ENCODE measurements at places on chromosomes 3 and 15. TPM values are rescaled to one million over a fixed set of nuclear protein-coding genes. Genes with fewer than 3 reads are reported as not detected.
A peak's percentile ranks its signal among the peaks of the same experiment; 100 is the strongest.

- H3K4me1 ChIP-seq = peaks cover 7% of the 10 kb centered on the region
- no peaks in the 10 kb centered on the region for H3K27me3 ChIP-seq
- no peak overlapping the region for H3K4me3 ChIP-seq
- H3K36me3 ChIP-seq = no peaks in the 10 kb centered on the region
- no peak overlapping the region for H3K27ac ChIP-seq
Observed at GRCh38 chr15:42146551-42147430, 9.6 kb downstream of the PLA2G4F start.

- peak overlapping the region; percentile 19 for H3K27ac ChIP-seq
- DNase-seq = no peak
- no peaks in the 10 kb centered on the region for H3K27me3 ChIP-seq
- H3K4me1 ChIP-seq = no peaks in the 10 kb centered on the region
Observed at GRCh38 chr3:113736548-113737089, 9.4 kb downstream of the NAA50 start.

DNA sequence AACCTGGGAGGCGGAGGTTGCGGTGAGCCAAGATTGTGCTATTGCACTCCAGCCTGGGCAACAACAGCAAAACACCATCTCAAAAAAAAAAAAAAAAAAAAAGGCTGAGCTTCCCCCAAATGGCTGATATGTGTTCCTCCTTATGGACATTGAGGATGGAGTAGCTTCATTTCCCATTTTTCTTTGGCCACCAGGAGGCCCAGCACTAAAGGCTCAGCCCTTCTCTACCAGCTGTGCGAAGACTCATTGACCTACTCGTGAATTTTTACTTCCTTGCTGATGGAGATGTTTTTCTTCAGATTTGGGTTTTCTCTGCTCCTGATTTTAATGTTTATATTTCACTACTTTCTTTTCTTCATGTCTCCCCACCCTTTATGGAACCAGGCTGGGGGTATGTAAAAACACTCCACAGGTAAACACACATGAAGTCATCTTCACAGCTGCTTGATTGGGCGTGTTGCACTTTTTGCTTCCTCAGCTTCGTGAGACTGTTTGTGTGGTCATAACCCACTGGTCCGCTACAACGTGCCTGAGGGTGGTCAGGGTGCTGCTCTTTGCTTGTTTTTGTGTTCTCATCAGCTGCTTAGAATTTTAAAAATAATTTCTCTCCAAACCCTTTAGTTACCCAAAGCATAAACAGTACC lies 13.5 kb downstream of the SEMA4B start:
- peak overlapping the region; percentile 90 for H3K27ac ChIP-seq
- no peak overlapping the region for H3K4me3 ChIP-seq
- DNase-seq = no peak
- H3K36me3 ChIP-seq = no peaks in the 10 kb centered on the region
- H3K4me1 ChIP-seq = peaks cover 39% of the 10 kb centered on the region
- H3K27me3 ChIP-seq = no peaks in the 10 kb centered on the region

GRCh38 chr3:36579746-36580145 lies 184.6 kb downstream of the DCLK3 start:
- H3K4me1 ChIP-seq = no peaks in the 10 kb centered on the region
- no peaks in the 10 kb centered on the region for H3K36me3 ChIP-seq
- H3K4me3 ChIP-seq = no peak overlapping the region
- DNase-seq = no peak
- H3K27ac ChIP-seq = no peak overlapping the region
- H3K27me3 ChIP-seq = no peaks in the 10 kb centered on the region

The KCNMB3 gene
- 3.7 TPM for total RNA-seq

GRCh38 chr3:47571391-47572175 lies 7.1 kb downstream of the CSPG5 start:
- DNase-seq = no peak
- no peaks in the 10 kb centered on the region for H3K4me1 ChIP-seq
- peaks cover 10% of the 10 kb centered on the region for H3K27me3 ChIP-seq

GRCh38 chr15:66126456-66126855 lies 127.1 kb downstream of the MEGF11 start:
- H3K4me3 ChIP-seq = no peak overlapping the region
- H3K27ac ChIP-seq = no peak overlapping the region

DNA sequence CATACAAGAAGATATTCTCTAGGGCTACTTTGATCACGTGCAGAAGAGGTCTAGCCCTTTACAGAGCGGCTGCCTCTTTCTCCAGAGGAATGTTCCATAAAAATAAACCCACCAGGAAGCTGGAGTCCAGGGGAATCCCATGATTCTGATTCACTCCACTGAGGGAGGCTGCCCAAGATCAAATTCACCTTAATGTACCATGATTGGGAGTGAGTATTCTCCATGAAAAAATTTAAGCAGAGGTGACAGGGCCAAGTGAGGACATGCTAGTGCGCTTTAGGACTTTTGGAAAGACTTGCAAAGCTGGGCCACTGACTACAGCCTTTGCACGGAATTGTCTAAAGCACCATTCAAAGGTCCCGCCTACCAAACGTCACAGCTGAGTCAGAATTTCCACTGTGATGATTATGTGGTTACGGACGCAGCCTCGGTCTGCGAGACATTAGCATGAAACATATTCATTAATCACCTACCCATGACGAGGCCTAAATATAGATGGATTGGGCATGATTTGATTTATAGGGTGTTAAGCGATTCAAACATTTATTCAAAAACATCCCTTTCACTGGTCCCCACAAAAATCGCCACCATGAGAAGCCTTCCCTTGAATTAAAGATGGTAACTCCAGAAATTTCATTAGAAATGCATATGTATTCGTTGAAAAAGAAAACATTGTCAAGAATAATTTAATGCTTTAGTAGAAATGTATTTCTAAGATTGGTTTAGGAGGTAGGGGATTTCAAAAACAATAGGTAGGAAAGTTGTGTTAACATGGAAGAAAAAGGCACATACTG lies 152.6 kb downstream of the GREM1 start:
- no peaks in the 10 kb centered on the region for H3K36me3 ChIP-seq
- H3K27me3 ChIP-seq = no peaks in the 10 kb centered on the region
- no peak overlapping the region for H3K27ac ChIP-seq

- no peak overlapping the region for H3K27ac ChIP-seq
- peaks cover 17% of the 10 kb centered on the region for H3K36me3 ChIP-seq
- no peak overlapping the region for H3K4me3 ChIP-seq
- H3K27me3 ChIP-seq = no peaks in the 10 kb centered on the region
- H3K4me1 ChIP-seq = no peaks in the 10 kb centered on the region
Observed at GRCh38 chr15:60462027-60462426, 16.9 kb downstream of the ICE2 start.

The PLIN1 gene
- 12.7 TPM for total RNA-seq

- no peaks in the 10 kb centered on the region for H3K36me3 ChIP-seq
- no peaks in the 10 kb centered on the region for H3K27me3 ChIP-seq
- H3K27ac ChIP-seq = no peak overlapping the region
- H3K4me1 ChIP-seq = no peaks in the 10 kb centered on the region
Observed at GRCh38 chr3:140636406-140637138, 41.3 kb upstream of the TRIM42 start.

The ANKDD1A gene
- 3.7 TPM for total RNA-seq

- no peaks in the 10 kb centered on the region for H3K27me3 ChIP-seq
- no peak for DNase-seq
- no peaks in the 10 kb centered on the region for H3K36me3 ChIP-seq
- no peak overlapping the region for H3K27ac ChIP-seq
Observed at GRCh38 chr3:150230037-150230436, 178.1 kb upstream of the TSC22D2 start.

GRCh38 chr15:67997996-67998395 lies 56.1 kb upstream of the PIAS1 start:
- no peaks in the 10 kb centered on the region for H3K27me3 ChIP-seq
- peak overlapping the region; percentile 60 for H3K27ac ChIP-seq
- peaks cover 6% of the 10 kb centered on the region for H3K4me1 ChIP-seq
- H3K36me3 ChIP-seq = no peaks in the 10 kb centered on the region

DNA sequence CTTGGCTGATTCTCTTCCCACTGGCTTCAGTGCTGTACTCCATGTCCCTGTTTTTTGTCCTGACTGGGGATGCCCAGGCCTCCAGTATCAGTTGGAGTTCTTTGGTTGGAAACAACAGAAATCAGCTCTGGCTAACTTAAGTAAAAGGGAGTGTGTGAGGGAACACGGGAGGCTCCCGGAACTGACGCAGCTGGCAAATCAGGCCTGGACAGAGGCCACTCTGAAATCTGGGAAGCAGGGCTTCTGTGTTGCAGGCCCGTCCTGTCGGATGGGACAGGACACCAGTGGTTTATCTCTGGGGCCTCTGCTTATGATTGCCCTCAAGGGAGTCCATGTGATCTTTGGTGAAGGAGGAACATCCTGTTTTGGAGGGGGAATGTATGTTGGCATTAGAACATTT lies 124.3 kb downstream of the CHCHD6 start:
- H3K27me3 ChIP-seq = no peaks in the 10 kb centered on the region
- no peak for DNase-seq
- no peaks in the 10 kb centered on the region for H3K36me3 ChIP-seq
- H3K4me1 ChIP-seq = no peaks in the 10 kb centered on the region
- no peak overlapping the region for H3K27ac ChIP-seq
- no peak overlapping the region for H3K4me3 ChIP-seq

The LSG1 gene
- 18.7 TPM for total RNA-seq

DNA sequence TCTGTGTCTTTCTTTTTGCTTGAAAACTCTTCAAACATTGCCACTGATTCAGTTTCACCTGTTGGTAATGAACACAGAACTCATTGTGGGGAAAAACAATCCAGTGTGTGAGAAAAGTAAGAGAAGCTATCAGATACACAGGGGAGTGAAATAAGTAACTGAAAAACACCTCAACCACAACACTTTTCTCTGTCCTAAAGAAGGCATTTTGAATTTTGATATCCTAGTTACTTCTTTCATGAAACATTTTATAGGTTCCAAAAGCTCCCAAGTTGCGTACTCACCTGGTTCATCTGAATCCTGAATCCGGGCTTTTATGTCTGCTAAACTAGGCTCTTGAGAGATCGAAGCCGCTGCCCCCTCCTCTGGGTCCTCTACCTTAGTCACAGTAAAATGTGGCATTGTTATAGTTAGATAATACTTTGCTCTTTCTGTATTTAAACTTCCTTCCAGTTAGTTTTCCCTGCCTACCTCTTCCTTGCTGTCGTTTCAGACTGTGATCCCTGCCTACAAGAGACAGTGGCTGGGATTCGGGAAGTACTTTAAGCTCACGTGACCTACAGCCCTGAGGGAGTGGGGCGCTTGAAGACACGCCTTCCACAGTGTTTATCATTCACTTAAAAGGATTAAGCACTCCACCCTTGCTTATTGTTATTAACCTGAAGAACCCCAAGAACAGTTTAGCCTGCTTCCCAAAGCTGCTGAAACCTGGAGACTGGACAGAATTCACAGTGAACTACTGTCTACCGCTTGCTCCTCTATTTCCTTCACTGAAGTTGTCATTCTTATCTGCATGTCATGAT lies 19.1 kb downstream of the SLC12A6 start:
- no peaks in the 10 kb centered on the region for H3K27me3 ChIP-seq
- peak overlapping the region; percentile 78 for H3K27ac ChIP-seq
- peak overlapping the region; percentile 43 for H3K4me3 ChIP-seq
- peak; percentile 80 for DNase-seq
- no peaks in the 10 kb centered on the region for H3K4me1 ChIP-seq

- peak overlapping the region; percentile 8 for H3K4me3 ChIP-seq
- no peaks in the 10 kb centered on the region for H3K36me3 ChIP-seq
- no peaks in the 10 kb centered on the region for H3K27me3 ChIP-seq
- DNase-seq = peak; percentile 76
Observed at GRCh38 chr3:141412936-141413354, 44.6 kb downstream of the ZBTB38 start.

- H3K4me3 ChIP-seq = no peak overlapping the region
- H3K4me1 ChIP-seq = no peaks in the 10 kb centered on the region
- no peaks in the 10 kb centered on the region for H3K27me3 ChIP-seq
- H3K27ac ChIP-seq = no peak overlapping the region
Observed at GRCh38 chr3:178868681-178869080, 202.9 kb downstream of the ZMAT3 start.

DNA sequence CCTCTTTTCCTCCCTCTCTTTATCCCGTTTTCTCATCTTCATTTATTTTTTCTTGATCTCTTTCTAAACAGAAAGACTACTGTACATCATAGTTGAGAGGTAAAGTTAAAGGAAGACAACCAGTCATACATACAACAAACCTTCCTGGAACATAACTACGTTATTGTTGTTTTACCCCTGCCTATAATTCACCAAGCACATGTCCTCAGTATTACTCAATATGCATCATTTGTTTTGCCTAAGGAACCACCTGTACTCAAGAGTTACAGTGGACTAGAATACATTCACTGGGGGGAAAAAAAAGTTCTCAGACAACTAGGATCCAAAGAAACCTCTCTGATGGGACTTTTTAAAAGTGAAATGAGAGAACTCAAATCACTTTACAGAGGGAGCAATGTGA lies 344.7 kb upstream of the RBMS3 start:
- H3K4me3 ChIP-seq = no peak overlapping the region
- H3K27me3 ChIP-seq = no peaks in the 10 kb centered on the region
- H3K36me3 ChIP-seq = no peaks in the 10 kb centered on the region
- H3K27ac ChIP-seq = no peak overlapping the region

The SPTSSB gene
- not detected for total RNA-seq

GRCh38 chr3:142981108-142981507 lies 17.6 kb upstream of the PAQR9 start:
- no peak overlapping the region for H3K27ac ChIP-seq
- no peak for DNase-seq
- H3K36me3 ChIP-seq = no peaks in the 10 kb centered on the region
- H3K4me3 ChIP-seq = no peak overlapping the region
- no peaks in the 10 kb centered on the region for H3K4me1 ChIP-seq

- no peak for DNase-seq
- H3K27ac ChIP-seq = no peak overlapping the region
- no peaks in the 10 kb centered on the region for H3K27me3 ChIP-seq
Observed at GRCh38 chr3:155809181-155809580, 3.1 kb upstream of the C3orf33 start.

The TRIM42 gene
- not detected for total RNA-seq

DNA sequence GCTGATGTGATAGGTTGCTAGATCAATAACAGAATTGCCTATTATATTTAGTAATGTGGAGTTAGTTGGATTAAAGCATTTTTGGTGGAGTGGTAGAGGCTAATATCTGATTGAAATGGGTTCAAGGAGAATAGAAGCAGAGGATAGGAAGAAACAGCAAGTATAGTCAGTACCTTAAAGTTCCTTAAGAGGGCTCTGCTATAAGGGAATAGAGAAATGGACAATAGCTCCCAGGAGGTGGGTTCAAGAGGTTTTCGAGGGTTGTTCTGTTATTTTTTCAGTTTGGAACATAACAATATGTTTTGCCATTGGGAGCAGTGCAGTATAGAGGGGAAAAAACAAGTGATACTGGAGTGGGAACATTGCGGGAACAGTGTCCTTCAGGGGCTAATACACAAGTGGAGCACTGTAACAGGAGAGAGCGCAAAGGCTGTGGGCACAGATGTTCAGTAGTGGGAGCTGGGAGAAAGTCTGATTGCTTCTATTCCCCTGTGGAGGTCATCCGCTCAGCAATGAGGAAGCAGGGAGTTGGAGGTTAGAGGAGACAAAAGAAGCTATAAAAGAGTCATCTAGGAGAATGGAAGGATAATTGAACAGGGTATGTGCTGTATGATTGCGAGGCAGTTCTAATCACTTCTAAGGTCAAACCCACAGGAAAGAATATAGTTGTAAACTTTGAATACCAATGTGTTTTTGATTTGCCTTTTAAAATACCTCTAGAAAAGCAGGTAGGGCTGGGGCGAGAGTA lies 3.3 kb downstream of the MRPS11 start:
- peaks cover 7% of the 10 kb centered on the region for H3K36me3 ChIP-seq
- DNase-seq = no peak
- H3K4me1 ChIP-seq = peaks cover 28% of the 10 kb centered on the region
- H3K4me3 ChIP-seq = no peak overlapping the region
- H3K27ac ChIP-seq = no peak overlapping the region
- no peaks in the 10 kb centered on the region for H3K27me3 ChIP-seq

Measured in transverse colon (tissue), 4 donors.